Activated CD8-positive, alpha-beta memory T cell treated with anti-CD3 and anti-CD28 coated beads for 24 hours (primary cell): ENCODE measurements at places on chromosomes 5 and 9.

DNA sequence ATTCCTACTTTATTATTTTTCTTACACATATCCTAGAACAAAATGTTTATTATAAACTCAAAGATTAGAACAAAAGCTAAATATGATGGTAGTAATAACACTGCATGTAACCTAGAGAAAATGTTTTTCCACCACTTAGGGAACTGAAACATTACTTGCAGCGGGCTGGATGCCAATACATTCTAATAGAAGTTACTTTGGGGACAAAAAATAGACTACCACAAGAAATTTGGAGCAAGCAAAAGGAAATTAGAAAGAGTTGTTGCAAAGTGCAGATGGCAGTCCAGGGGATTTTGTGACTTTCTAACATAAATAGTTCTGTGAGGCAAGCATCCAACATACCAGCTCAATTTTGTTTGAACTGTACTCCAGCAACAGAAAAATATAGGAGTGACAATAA, 255.3 kb upstream of the GRIN3A start:
- DNase-seq, result no peak

DNA sequence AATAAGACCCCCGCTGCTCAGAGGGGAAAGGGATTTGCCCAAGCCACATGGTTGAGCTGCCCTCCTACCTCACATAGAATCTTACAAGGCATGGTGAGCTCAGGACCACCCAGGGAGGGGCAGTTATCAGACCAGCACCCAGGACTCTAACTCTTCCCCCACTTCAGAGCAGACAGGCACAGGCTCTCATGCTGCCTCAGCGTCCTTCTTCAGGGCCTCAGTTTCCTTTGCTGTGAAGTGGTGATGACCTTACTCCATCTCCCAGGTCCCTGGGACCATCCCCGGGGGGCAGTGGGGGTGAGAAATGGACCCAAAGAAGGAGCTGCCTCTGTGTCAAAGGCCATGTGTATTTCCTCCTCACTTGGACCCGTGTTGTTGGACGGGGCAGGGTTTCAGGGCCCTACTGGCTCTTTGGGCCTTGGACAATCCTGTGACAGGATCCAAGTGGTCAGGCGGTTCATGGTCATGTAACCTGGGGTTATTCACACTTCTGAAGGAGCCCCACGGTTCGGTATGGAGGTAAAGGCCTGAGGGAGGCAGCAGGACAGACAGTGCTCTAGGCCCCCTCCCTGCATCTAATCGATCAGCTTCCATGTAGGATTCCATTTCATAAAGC, 31.7 kb upstream of the CSF1R start:
- DNase-seq, result no peak

DNA sequence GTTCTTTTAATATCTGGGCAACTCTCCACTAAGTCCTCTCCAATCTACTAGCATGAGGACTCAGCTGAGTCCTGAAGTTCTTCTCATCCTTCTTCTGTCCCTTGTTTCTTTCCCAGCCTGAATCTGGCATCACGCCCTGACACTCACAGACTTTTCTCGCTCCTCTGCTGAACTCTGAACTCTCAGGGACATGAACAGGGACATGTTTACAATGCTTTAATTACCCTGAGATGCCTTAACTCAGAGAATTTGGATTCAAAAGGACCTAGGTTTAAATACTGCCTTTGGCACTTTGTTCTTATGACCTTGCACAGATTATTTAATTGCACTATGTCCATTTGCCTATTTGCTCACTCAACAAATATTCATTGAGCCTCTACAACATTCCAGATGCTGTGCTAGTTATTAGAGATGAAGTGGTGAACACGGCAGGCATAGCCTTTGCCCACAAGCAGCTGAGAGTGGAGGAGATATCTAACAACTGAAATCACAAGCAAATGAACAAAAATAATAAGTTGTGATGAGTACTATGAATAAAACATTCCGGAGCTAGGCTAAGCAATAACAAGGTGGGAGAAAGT, 106.0 kb downstream of the ADRB2 start:
- DNase-seq, result no peak

DNA sequence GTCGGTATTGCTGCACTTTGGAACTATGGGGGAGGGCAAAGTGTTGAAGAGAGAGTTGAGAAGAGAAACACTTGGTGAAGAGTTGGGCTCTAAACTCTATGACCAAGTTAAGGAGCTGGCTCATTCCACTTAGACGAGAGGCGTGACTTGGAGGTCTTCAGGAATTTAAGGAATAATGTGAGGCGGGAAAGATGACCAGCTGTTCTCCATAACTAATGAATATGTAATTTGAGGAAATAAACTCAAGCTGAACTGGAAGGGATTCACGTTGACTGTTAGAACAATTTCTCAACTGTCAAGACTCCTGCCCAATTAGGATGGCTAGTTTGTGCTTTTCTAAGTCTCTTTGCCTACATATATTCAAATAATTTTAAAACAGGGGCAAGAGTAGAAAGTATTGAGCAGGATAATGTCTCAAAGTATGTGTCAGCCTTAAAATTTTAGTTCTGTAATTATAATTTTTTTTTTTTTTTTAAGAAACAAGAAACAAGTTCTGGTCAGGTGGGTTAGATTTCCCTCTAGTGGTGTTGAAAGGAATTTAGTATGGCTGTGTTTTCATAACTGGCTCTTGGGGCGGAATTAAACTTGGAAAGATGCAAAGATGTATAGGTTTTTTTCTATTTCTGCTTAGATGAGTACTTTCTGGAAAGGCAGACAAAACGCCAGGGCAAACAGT, 33.4 kb downstream of the TMEM252 start:
- no peak for DNase-seq

- DNase-seq, result no peak
Observed at GRCh38 chr9:90095682-90096081, 490.9 kb downstream of the GADD45G start.

DNA sequence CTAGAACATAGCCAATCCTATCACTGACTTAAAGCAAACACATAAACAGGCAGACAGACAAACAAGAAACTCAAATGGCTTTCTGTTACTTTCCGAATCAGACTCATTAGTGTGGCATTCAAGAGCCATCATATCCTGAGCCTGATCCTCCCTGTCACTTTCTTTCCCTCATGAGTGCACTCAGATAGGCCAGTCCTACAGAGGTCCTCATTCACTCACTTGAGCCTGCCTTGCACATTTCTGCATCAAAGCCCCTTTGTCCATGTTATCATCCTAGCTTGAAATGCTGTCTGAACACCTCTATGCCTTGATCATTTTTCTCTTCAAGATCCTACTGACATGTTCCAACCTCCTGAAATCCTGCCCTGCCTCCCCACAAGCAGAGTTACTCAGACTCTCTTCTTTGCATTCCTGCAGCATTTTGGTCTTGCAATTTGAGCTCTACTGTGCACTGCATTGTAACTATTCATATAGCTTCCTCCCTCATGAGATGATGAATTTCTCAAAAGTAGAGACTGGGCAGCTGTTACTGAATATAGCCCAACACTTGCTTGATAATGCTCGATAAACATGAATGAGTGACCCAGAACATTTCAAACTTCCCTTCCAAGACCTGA, 126.9 kb downstream of the PALM2AKAP2 start:
- DNase-seq, result peak; percentile 1

GRCh38 chr9:116153765-116154333, at the start of gene PAPPA:
Gene PAPPA (plus strand): TSS chr9:116153791. CDS start chr9:116154173, 382 bp downstream.
- no peak for DNase-seq

DNA sequence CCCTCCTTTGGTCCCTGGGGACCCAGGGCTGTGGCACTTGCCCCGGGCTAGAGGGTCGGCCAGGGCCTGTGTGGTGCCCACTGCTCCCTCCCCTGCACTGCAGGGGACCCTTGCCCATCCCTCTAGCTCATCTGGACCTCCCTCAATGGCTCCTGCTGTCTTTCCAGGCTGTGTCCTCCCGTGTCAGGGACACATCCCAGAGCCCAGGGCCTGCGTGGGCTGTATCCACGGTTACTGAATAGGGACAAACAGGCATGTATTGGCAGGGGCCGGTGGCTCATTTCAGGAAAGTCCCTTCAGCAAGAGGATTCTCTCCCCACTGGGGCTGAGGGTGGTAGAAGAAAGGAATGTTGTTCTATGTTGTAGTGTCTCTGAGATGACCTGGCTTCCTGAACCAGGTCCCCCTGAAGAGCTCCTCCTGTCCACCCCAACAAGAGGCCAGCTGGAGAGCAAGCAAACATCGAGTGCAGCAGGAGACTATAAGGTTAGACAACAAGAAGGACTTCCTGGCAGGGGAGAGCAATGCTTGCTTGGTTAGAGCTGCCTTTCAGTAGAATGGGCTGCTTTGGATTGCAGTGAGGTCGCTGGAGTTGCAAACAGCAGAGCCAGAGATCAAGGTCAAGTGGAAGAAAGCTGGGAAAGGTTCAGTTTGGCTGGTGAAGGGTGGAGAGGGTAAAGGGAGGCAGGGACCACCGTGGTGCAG, 1.0 kb upstream of the CRB2 start:
- no peak for DNase-seq
